GM12865 (cell line): ENCODE measurements at places on chromosomes 11 and 22.

DNA sequence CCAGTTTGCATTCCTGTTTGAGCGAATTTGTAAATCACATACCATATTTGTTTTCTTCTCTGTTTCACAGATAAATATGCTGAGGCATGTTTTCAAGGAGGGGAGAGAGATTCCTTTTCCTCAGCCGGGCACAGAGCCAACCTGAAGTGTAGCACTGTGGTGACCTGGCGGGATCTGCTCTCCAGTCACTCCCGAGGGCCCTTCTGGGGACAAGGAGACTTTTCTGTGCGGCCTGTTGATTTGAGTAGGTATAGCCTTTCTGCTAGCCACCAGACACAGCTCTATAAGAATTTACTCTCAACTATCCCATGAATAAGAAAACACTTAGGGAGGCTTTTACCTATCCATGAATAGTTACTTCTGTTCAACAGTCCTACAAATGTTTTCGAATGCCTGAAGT is 63.5 kb upstream of the FDX1 start:
- no peak for DNase-seq

GRCh38 chr11:31233425-31233824 is 136.1 kb downstream of the DCDC1 start:
- peak; percentile 20 for DNase-seq

DNA sequence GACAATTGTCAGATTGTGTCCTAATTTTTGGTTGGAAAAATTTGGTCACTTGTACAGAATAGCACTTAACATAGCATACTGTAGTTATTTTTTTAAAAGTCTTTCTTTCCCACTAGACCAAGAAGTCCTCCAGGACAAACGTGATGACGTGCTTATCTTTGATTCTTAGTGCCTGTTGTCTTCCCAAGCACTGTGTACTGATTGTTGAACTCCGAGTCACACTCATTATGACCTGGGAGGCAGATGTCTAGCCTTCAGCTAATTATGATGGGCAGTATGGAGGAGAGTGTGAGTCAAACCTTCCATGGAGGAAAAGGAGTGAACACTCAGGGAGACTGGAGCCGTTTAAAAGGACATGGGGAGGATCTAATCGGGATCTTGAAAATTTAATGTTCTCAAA is 119.8 kb downstream of the SPON1 start:
- DNase-seq: no peak

GRCh38 chr11:47611348-47611794 is 17.2 kb upstream of the C1QTNF4 start:
- DNase-seq: peak; percentile 54

DNA sequence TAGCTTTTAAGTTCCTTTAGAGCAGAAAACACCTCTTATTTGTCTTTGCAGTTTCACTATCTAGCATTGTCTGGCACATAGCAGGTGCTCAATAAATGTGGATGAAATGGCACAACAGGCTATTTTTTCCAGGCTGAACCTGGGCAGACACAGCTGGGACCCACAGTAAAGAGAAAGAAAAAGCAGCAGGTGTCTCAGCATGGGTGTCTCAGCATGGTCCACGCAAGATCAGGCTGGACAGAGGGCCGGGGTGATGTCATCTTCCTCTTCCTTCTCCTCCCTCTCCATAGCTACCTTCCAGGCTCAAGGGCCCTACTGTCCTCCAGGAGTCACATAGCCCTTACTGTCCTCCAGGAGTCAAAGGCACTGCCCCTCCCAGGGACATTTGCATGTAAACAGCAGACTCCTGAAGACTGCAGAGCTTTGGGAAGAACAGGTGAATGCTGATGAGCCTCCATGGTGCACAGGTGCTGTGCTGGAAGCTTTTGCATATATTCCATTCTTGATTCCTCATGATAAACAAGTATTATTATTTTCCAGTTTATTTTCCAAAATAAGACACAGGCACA is 65.2 kb downstream of the DSCAML1 start:
- DNase-seq: no peak

GRCh38 chr22:29951791-29952413 is 68.9 kb downstream of the MTMR3 start:
- no peak for DNase-seq

DNA sequence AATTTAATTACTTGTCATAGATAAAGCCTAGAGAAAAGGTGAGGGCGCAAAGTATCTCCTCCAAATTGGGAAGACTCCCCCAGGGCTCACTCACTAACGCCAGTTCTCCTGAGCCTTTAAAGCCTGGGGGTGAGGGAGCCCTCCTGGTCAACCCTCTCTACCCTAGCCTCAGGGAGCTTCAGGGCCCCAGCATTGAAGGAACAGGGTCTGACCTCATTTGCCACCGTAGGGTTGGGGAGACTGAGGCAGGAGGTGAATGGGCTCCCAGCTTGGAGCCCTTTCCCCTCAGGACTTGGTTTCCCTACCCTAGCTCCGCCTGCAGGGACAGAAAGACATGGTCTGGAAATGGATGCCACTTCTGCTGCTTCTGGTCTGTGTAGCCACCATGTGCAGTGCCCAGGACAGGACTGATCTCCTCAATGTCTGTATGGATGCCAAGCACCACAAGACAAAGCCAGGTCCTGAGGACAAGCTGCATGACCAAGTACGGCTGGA is 1.7 kb downstream of the FOLR2 start:
- DNase-seq: no peak

- no peak for DNase-seq
Observed at GRCh38 chr22:41793871-41794270, 6.6 kb upstream of the CCDC134 start.
